ENCODE measurements at places on chromosomes 16 and 17. TPM values are rescaled to one million over a fixed set of nuclear protein-coding genes. Genes with fewer than 3 reads are reported as not detected.

GINS2 gene
- 0.71 TPM for total RNA-seq

PFN1 gene
- total RNA-seq: 612 TPM

MYH2 gene
- not detected for total RNA-seq

KRTAP4-9 gene
- total RNA-seq: not detected

DPEP3 gene
- total RNA-seq: not detected

FBXL19 gene
- 21.7 TPM for total RNA-seq

SLC22A31 gene
- 0.14 TPM for total RNA-seq

CNTNAP4 gene
- total RNA-seq: under 0.01 TPM
